GM18507 (cell line): ENCODE measurements at places on chromosomes 3 and 15.

DNA sequence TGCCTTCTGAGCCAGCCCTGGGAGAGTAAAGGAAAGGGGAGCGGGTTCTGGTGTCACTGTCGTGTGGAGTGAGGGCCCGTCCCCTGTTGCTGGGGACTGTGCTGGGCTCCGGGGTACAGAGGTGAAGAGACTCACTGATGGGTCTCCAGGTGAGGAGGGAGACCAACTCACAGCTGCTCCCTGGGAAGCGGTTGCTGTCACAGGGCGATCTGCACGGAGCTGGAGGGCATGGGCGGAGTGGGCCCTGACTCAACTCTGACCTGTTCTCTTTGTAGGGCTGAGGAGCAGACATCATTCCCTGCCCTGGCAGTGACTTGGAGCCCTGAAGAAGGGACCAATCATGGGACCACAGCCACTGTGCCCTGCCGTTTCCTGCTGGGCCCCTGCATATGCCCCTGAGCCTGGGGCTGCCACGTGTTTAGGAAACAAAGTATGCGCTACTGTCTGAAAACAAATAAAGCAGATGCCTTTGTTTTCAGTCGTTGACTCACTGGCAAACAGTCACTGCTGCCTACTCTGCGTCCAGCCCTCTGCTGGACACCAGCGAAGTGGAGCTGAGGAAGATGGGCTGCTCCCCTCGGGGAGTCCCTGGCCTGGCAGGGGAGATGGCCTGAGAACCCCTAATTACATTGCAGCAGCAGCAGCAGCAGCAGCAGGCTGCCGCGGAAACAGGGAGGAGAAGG lies 22.9 kb upstream of the PLXNA1 start:
- DNase-seq, result no peak

- no peak for DNase-seq
These were observed 161.8 kb upstream of the TOPAZ1 start for GRCh38 chr3:44079916-44080315.

DNA sequence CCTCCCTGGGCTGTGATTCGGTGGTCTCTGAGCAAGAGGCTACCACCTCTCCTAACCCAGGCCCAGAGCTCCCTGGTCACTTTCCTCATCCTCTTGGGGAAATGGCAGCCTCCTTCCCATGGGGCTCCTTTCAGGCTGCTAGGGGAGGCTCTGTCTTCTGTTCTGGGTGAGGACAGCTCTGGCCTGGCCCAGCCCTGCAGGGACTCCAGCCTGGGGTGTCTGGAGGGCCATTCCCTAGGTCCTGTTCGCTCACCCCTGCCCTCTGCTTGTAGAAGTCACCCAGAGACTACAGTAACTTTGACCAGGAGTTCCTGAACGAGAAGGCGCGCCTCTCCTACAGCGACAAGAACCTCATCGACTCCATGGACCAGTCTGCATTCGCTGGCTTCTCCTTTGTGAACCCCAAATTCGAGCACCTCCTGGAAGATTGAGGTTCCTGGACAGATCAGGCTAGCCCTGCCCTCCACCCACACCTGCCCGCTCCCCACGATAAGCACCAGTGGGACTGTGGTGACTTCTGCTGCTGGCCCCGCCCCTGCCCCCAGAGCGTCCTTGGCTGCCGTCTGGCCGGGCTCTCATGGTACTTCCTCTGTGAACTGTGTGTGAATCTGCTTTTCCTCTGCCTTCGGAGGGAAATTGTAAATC lies 30.9 kb downstream of the PRKCD start:
- DNase-seq, result no peak

DNA sequence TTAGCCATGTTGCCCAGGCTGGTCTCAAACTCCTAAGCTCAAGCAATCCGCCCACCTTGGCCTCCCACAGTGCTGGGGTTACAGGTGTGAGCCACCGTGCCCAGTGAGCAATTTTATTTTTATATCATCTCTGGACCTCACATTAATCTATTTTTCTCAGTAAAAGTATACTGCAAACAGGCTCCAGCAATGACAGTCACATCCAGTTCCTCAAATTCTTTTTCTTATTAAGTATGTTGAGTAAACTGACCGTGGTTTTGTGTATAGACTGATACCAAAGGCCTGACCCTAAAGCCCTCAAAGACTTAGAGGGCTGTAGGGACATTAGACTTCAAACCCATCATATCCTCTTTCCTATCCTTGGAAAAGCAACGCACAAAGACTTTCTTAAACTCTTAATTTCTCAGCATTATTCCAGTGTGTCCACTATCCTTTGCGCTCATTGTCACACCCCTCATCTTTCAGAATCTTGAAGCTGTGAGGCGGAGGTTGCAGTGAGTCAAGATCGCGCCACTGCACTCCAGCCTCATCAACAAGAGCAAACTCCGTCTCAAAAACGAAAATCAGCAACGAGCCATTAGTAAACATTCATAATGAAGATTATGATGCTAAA lies 2.0 kb downstream of the NGLY1 start:
- no peak for DNase-seq

- DNase-seq, result no peak
These were observed 71.0 kb upstream of the STRIT1 start for GRCh38 chr3:155364492-155364891.

- no peak for DNase-seq
These were observed 446.7 kb upstream of the GBE1 start for GRCh38 chr3:82208002-82208710.

DNA sequence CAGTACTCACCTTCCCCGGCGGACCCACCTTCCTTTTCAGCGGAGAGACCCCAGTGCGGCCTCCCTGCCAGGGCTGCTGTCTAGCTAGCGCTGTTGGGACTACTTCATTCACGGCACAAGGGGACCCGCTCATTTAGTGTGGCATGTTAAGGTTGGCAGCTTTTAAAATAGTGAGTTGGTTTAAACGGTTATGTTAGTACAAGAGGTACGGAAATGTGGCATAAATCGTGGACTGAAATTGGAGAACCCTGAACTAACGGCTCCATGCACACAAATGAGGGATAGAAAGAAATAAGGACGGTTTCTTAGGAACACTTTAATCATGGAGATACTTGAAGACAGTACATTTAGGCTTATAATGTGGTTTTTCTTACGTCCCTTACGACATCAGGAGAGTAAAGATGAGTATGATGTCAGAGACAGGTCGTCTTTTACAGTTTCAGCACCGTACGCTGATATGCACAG lies 752 bp downstream of the CEP63 start:
- no peak for DNase-seq

DNA sequence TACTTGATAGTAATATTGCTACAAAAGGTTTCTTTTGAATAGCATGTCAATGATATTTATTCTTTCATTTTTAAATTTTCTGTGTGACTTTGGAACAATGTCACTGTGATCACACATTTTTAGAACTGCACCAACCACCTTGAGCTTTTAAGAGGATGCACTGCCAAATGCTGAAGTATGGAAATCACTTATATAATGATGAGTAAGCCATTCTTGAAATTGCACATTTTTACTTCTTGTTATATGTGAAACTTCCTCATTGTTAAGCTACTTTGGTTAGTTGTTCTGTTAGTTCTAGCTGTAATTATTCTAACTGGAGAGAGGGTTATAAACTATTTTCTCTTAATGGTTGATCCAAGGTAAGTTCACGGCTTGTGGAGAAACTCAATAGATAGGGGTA lies 547.5 kb downstream of the ZIC1 start:
- DNase-seq, result no peak

- no peak for DNase-seq
These were observed 10.5 kb downstream of the ITIH4 start for GRCh38 chr3:52819936-52820335.

GRCh38 chr15:77009646-77010311 lies 14.9 kb downstream of the PSTPIP1 start:
- DNase-seq, result no peak

- DNase-seq, result no peak
These were observed 320.9 kb downstream of the PTPRG start for GRCh38 chr3:61882253-61882652.

DNA sequence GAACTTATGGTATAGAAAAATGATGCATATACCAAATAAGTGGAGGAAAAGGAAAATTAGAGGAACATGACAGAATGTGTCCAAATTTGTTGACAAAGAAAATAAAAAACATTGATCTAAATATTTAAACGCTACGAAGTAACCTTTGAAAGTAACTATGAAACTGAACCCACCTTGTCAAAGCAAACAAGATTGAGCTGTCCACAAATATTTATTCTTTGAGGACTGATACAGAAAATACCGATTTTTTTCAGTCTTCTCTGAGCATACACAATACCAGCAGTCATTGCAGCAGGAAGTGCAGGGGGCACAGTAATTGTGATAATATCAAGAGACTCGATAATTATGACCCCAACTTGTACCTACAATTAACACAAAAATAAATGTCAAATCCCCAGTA lies 40.0 kb downstream of the ATP13A3 start:
- no peak for DNase-seq

- no peak for DNase-seq
These were observed 44.0 kb upstream of the SLC41A3 start for GRCh38 chr3:126127904-126128303.

- no peak for DNase-seq
These were observed 214.1 kb upstream of the CTNNB1 start for GRCh38 chr3:40985195-40985594.

DNA sequence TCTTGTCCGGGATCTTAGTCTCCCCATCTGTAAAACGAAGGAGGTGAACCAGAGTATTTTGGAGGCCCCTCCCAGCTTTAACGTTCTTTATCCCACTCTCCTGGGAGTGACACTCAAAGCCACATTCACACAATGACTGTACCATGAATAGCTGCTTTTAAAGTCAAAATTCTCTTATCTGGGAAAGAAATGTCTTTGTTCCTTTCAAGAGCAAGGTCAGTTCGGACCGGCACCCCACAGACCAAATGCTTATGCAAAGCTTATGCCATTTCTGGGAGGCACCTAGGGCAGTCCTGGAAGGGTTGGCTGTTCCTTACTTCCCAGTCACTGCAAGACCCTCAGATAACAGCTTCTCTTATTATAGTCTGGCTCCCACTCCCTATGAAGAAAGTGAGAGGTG lies 53.5 kb upstream of the WNT5A start:
- DNase-seq, result no peak

- no peak for DNase-seq
These were observed 193.4 kb downstream of the SHOX2 start for GRCh38 chr3:157912514-157913451.

DNA sequence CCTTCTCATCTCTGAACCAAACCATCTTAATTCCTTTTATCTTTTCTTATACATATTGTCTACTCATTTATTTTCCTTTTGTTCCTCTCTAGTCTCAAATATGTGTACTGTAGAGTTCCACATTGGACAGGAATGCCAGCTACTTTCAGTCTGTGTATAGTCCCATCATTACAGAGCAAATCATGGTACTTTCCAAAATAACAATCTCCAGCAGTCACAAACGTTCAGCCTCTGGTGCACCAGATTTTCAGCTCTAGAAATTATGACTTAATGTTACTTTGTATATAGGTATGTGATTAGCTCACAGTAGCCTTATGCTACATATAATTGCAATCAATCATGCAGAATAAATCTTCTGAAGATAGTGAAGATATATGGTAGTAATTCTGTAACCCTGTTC lies 32.5 kb upstream of the TM4SF4 start:
- DNase-seq, result no peak

DNA sequence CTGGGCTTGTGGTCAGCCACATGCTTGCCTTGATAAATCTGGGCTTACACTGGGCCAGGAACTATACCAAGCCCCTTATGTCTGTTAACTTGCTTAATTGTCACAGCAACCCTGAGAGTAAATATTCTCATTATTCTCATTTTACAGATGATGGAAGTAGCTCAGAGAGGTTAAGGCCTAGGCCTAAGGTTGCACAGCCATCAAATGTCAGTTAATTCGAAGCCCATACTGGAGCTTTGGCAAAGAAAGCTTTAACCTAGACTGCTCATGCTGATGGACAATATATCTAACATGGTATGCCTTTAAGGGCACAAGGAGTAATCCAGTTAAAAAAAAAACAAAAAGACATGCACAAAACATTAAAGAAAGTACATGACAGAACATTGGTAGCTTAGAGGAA lies 220.1 kb downstream of the FEZF2 start:
- no peak for DNase-seq

DNA sequence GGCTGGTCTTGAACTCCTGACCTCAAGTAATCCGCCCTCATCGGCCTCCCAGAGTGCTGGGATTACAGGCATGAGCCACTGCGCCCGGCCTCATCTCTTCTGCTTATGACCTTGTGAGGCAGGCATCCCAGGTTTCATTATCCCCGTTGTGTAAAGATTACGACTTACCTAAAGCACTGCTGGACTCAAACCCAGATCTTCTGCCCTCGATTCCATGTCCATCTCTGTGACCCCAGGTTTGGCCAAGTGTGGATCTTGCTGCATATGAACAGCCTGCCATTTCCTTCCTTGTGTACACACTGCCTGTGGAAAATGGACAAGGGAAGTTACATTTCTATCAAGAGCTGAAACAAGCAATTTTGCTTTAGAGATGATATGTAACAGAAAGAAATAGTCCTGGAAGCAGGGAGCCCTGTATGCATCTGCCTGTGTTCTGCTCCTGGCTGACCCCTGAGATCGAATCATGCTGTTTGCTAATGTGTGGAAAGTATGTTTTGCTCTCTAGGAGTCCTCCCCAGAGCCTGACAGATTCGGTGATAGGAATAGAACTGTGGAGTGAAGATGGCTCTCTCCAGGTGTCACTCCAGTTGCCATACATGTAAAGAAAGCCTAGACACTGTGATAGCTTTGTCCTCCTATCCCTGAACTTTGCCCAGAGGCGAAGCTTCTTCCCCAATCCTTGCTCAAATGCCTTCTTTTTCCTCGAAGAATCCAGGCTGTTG lies 11.8 kb upstream of the LIPC start:
- DNase-seq, result no peak

DNA sequence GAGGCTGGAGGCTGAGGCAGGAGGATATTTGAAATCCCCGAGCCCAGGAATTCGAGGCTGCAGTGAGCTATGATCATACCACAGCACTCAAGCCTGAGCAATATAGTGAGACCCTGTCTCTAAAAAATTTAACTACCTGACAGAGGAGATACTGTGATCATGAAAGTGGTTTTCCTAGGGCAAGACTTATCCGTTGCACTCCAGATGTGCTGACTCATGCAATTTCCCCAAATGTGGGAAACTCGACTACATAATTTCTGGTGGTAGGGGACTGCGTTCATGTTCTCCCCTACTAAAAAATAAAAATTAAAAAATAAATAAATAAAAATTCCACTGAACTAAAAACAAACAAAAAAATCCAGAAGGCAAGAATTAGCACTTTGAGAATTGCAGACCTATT lies 271.7 kb downstream of the SHQ1 start:
- DNase-seq, result no peak

GRCh38 chr3:32321095-32321790 lies 70.4 kb upstream of the CMTM7 start:
- DNase-seq, result no peak

- no peak for DNase-seq
These were observed 15.8 kb downstream of the LOXL1 start for GRCh38 chr15:73941871-73942635.

DNA sequence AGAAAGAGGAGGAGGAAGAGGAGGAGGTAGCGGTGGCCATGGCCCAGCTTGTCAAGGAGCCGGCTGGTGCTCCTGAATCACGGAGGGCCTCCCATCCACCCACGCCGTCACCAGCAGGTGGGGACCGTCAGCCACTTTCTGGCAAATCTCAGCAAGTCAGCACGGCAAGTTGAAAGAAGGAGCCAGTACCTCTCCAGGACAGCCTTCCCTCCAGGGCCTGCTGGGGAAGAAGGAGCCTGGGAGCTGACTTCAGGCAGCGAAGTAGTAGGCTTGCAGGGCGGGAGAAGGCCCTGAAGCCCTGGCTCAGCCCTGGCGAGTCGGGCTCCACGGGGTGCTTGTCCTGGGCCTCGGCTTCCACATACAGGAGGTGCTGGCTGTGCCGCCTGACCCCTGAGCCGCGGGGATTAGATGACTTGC lies 99.2 kb upstream of the TRPM1 start:
- peak; percentile 44 for DNase-seq

GRCh38 chr3:41920406-41920965 lies 41.4 kb downstream of the ULK4 start:
- DNase-seq, result no peak
